ENCODE measurements at places on chromosomes 2 and 18. TPM values are rescaled to one million over a fixed set of nuclear protein-coding genes. Genes with fewer than 3 reads are reported as not detected.

Gene HOXD3
- not detected for total RNA-seq

Gene FAM237A
- total RNA-seq, result not detected

Gene SMPD4
- total RNA-seq, result 57.5 TPM

Gene KIF5C
- total RNA-seq, result 0.45 TPM

Gene IL18R1
- total RNA-seq, result 1.3 TPM

Gene CIDEA
- 0.84 TPM for total RNA-seq

Gene PFN4
- total RNA-seq, result 0.17 TPM

Gene ALLC
- not detected for total RNA-seq

Gene DSC1
- not detected for total RNA-seq

Gene NOL4
- not detected for total RNA-seq

Gene LYPD6
- 4.5 TPM for total RNA-seq

Gene MATN3
- total RNA-seq, result 3.9 TPM

Gene ANXA4
- 29.3 TPM for total RNA-seq

Gene SAG
- not detected for total RNA-seq

Gene CPLX4
- not detected for total RNA-seq

Gene ARHGEF4
- 1.6 TPM for total RNA-seq

Gene INPP5D
- 0.15 TPM for total RNA-seq

Gene VIL1
- not detected for total RNA-seq

All from bronchus fibroblast of lung (primary cell).